Pancreas (tissue), 10 donors: ENCODE measurements at places on chromosomes 12 and 14. TPM values are rescaled to one million over a fixed set of nuclear protein-coding genes. Genes with fewer than 3 reads are reported as not detected.

The KRT80 gene
- 18.3 TPM for total RNA-seq

The VPS29 gene
- total RNA-seq = 29.1 TPM

DNA sequence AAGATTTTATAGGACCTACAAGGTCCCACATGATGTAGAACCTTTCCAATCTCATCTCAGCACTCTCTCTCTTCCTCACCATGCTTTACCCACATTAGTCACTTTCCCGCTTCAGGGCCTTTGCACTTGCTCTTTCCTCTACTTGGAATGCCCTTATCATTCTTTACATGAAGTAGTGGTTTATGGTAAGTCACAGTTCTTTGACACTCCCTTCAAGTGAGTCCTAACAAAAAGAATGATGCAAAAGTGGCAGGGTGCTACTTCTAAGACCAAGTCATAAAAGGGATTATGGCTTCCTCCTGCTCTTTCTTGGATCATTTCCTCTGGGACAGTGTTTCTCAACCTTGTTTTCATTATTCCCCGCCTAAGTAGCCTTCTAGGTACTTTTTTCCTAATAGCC lies 13.1 kb downstream of the TMBIM4 start:
- no peak overlapping the region for H3K27ac ChIP-seq
- DNase-seq = no peak
- no peaks in the 10 kb centered on the region for H3K36me3 ChIP-seq
- H3K4me1 ChIP-seq = no peaks in the 10 kb centered on the region
- H3K4me3 ChIP-seq = no peak overlapping the region

- H3K4me3 ChIP-seq = no peak overlapping the region
- H3K27ac ChIP-seq = no peak overlapping the region
- peaks cover 20% of the 10 kb centered on the region for H3K27me3 ChIP-seq
- peaks cover 5% of the 10 kb centered on the region for H3K4me1 ChIP-seq
Measured at GRCh38 chr12:48973531-48973930, 2.0 kb upstream of the WNT10B start.

DNA sequence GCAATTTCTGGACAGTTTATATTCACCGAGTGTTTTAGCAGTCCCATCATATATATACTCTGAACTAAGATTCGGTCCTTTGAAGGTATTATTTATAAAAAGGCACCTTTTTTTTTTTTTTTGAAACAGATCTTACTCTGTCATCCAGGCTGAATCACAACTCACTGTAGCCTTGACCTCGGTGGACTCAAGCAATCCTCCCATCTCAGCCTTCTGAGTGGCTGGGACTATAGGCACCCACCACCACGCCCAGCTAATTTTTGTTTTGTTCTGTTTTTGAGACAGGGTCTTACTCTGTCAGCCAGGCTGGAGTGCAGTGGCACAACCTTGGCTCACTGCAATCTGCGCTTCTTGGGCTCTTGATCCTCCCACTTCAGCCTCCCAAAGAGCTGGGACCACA lies 52.1 kb downstream of the BTBD7 start:
- H3K4me3 ChIP-seq = no peak overlapping the region
- H3K27ac ChIP-seq = no peak overlapping the region
- no peaks in the 10 kb centered on the region for H3K36me3 ChIP-seq
